Activated B cell treated with CpG ODN at 0.5 μM for 24 hours (primary cell): ENCODE measurements at places on chromosomes 6 and 20. TPM values are rescaled to one million over a fixed set of nuclear protein-coding genes. Genes with fewer than 3 reads are reported as not detected.
A peak's percentile ranks its signal among the peaks of the same experiment; 100 is the strongest.

Gene WFDC5
- total RNA-seq = not detected in 2 replicates

Gene AVP
- total RNA-seq = not detected in 2 replicates

Gene SASH1
- total RNA-seq = 0.39 and 0.49 TPM in 2 replicates

Gene COL19A1
- 41.9 and 54.4 TPM in 2 replicates for total RNA-seq

Gene HLA-DOB
- total RNA-seq = 95.6 and 101 TPM in 2 replicates

Gene BPIFB2
- not detected in 2 replicates for total RNA-seq

Gene HBS1L
- 60.2 and 67.5 TPM in 2 replicates for total RNA-seq

Gene SEL1L2
- total RNA-seq = not detected in 2 replicates

Gene RRBP1
- total RNA-seq = 18.9 and 22.0 TPM in 2 replicates

Gene F13A1
- total RNA-seq = 0.69 and 0.75 TPM in 2 replicates

Gene TPX2
- 2.2 and 2.8 TPM in 2 replicates for total RNA-seq

DNA sequence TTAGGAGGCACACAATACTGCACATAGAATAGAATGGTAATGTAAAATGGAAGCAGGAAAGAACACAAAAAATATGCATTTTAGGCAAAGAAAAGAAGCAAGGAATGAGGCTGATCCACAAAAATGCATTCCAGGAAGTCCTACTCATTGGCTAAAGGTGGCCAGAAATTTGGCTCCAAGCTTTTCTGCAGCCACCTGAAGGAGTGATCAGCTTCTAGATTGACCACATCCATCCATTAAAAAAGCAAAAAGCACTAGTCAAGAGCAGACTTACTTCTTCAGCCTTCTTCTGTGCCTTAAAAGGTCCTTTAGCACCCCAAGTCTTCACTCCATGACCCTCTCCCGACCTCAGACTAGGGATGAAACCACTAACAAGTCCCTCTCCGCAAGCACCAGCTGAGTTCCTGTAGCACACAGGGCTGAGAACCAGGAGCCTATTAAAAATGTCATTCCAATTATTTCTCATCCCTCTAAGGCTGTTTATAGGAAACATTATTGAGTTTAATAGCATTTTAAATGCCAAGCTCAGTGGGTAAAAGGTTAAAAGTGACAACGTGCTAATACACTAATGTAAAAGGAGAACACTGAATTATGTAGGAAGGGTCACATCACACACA lies 36.5 kb downstream of the TRAM2 start:
- DNase-seq = no peak
- peaks cover 7% of the 10 kb centered on the region for H3K36me3 ChIP-seq
- no peak overlapping the region for H3K4me3 ChIP-seq

DNA sequence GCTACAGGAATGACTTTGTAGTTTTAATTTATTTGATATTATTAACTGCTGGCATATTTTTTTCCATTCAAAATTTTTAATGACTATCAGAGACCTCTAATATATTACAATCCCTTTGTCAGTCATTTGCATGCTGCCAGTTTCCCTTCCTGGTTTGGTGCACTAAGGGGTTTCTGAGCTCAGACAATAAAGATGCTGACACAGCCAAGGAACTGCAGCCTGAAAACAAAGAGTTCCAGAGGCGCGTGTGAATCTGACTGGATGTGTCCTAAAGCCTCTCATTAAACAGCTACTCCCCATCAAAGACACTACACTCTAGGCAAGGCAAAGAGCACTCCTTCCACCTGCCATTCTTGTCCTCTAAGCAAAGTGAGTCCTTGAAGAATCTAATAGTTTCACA lies 116.8 kb upstream of the DST start:
- H3K27ac ChIP-seq = no peak overlapping the region
- H3K4me1 ChIP-seq = no peaks in the 10 kb centered on the region
- no peaks in the 10 kb centered on the region for H3K36me3 ChIP-seq
- H3K27me3 ChIP-seq = no peaks in the 10 kb centered on the region
- no peak overlapping the region for H3K4me3 ChIP-seq

GRCh38 chr6:9504191-9504590 lies 910.7 kb downstream of the TFAP2A start:
- no peak for DNase-seq
- no peak overlapping the region for H3K4me3 ChIP-seq
- no peaks in the 10 kb centered on the region for H3K27me3 ChIP-seq
- H3K36me3 ChIP-seq = no peaks in the 10 kb centered on the region
- H3K27ac ChIP-seq = no peak overlapping the region

DNA sequence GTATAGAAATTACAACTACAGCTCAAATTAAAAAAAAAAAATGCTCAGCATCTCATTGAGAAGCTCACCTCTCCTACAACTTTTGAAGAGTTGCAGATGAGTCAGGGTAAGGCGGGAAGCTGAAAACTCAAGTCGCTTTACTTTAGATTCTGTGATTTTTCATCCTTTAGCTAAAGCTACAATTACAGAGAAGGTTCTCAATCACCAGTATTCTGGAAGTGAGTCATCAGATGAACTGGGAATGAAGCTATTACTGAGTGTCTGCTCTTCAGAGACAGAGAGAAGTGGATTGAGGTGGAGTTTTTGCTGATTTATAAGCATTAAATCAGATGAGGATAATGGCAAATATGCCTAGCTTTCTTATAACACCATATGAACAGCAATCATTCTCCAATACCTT lies 91.9 kb downstream of the TFAP2A start:
- no peaks in the 10 kb centered on the region for H3K27me3 ChIP-seq
- H3K27ac ChIP-seq = no peak overlapping the region
- DNase-seq = no peak
- H3K4me1 ChIP-seq = no peaks in the 10 kb centered on the region
- no peaks in the 10 kb centered on the region for H3K36me3 ChIP-seq

DNA sequence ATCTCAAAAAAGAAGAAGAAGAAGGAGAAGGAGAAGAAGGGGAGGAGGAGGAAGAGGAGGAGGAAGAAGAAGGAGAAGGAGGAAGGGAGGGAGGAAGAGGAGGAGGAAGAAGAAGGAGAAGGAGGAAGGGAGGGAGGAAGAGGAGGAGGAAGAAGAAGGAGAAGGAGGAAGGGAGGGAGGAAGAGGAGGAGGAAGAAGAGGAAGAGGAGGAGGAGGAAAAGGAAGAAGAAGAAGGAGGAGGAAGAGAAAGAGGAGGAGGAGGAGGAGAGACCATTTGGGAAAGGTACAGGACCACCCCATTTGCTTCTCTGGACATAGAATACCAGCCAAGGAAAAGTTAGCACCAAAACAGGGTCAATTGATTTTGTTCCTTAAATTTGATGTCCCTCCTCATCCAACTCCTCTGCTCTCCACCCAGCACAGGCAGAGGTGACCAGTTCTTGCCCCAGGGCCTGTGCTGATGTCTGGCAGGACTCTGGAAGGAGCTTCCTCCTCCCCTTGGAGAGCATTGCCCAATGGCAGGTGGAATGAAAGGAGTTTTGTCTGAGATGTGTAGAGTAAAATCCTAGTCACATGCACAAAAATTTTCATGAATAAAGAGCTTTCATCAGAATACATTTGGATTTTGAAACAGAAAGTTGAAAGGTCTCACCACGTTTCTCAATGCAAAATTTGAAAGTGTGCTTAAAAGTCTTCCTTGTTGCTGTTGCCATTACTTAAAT lies 182.9 kb downstream of the LY86 start:
- H3K27me3 ChIP-seq = peaks cover 9% of the 10 kb centered on the region
- no peak overlapping the region for H3K4me3 ChIP-seq
- H3K36me3 ChIP-seq = no peaks in the 10 kb centered on the region

DNA sequence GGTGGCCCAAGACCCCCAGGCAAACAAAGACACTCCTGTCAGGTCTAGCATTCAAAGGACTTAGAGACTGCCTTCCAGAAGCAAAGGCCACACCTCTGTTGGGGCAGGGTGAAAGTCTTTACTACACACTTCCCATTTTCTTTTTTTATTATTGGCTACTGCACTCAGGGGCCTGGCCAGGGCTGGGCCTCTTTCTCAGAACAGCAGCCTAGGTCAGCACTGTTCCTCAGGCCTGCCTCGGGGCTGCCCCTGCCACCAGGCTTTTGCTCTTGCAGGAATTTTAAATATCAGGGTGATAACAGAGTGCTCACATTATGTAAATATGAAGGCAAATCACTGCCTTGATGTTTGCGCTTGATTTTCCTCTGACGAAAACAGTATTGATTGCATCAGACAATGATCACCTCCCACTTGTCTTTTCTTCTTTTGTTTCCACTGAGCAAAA lies 18.5 kb downstream of the GSTA4 start:
- DNase-seq = no peak
- no peaks in the 10 kb centered on the region for H3K36me3 ChIP-seq
- H3K27ac ChIP-seq = peak overlapping the region; percentile 66
- H3K4me1 ChIP-seq = peaks cover 37% of the 10 kb centered on the region
- H3K27me3 ChIP-seq = no peaks in the 10 kb centered on the region

- H3K36me3 ChIP-seq = no peaks in the 10 kb centered on the region
- no peak overlapping the region for H3K4me3 ChIP-seq
- no peak overlapping the region for H3K27ac ChIP-seq
- no peaks in the 10 kb centered on the region for H3K4me1 ChIP-seq
- no peak for DNase-seq
Observed at GRCh38 chr20:703426-703825, 27.8 kb upstream of the SCRT2 start.

- no peak overlapping the region for H3K27ac ChIP-seq
- no peaks in the 10 kb centered on the region for H3K4me1 ChIP-seq
- no peak overlapping the region for H3K4me3 ChIP-seq
Observed at GRCh38 chr6:25601800-25602673, 50.0 kb upstream of the SCGN start.

GRCh38 chr6:156685823-156686222 lies 91.4 kb upstream of the ARID1B start:
- peaks cover 8% of the 10 kb centered on the region for H3K36me3 ChIP-seq
- no peak for DNase-seq
- H3K27me3 ChIP-seq = no peaks in the 10 kb centered on the region
- H3K27ac ChIP-seq = peak overlapping the region; percentile 98
- peak overlapping the region; percentile 94 for H3K4me3 ChIP-seq
- H3K4me1 ChIP-seq = peaks cover 48% of the 10 kb centered on the region

DNA sequence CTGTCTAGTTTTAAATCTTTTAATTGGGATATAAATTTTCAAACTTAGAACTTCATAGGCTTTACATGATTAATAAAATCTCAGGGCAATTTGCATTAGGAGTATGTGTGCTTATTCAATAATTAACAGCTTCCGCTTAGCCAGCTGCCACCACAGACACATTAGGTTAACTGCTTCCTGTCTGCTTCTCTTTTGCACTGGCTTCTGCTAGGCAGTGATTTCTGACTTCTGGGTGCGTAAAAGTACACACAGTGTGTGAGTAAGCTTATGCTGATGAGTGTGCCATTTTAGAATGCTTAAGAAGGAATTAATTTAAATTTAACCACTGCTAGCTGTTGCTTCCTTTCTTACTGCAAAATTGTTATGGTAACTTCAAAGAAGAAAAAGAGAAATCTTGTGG lies 73.9 kb downstream of the F13A1 start:
- no peak overlapping the region for H3K27ac ChIP-seq
- no peaks in the 10 kb centered on the region for H3K36me3 ChIP-seq
- H3K4me3 ChIP-seq = no peak overlapping the region

DNA sequence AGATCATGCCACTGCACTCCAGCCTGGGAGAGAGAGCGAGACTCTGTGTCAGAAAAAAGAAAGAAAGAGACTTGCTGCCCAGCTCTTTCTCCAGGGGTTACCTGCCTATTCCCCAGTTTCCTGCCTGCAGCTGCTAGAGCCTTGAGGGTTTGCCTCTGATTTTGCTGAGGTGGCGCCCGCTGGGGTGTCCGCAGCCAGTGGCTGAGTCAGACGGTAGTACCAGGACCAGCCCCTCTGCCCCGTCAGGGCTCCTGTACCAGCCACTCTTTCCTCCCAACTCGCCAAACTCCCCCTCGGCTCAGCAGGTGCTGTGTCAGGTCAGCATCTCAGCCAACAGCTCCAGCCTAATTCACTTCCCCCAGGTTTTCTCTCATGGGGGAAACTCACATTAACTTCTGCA lies 7.4 kb upstream of the LSM14B start:
- DNase-seq = no peak
- H3K4me3 ChIP-seq = no peak overlapping the region
- H3K4me1 ChIP-seq = no peaks in the 10 kb centered on the region
- H3K27ac ChIP-seq = no peak overlapping the region

GRCh38 chr6:144467172-144467762 lies 182.1 kb downstream of the UTRN start:
- H3K27ac ChIP-seq = no peak overlapping the region
- no peaks in the 10 kb centered on the region for H3K4me1 ChIP-seq
- no peaks in the 10 kb centered on the region for H3K27me3 ChIP-seq
- no peak for DNase-seq

DNA sequence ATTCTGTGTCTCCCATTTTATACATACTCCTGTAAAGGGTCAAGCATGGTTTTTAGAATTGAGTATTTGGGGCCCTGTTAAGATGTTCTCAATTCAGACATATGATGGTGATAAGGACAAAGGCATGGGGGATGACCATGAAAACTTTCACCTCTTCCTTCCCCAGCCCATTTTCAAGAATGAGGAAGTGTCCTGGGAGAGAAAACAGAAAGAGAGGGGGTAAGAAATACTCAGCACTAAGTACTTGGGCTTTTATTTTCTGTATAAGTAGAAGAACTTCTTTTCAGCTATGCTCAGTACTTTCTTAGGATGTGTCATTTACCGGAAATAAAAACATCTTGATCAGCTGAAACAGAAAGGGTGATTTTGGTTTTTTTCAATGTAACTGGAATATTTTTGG lies 10.9 kb upstream of the MBOAT1 start:
- no peaks in the 10 kb centered on the region for H3K36me3 ChIP-seq
- no peak overlapping the region for H3K4me3 ChIP-seq
- H3K27me3 ChIP-seq = peaks cover 3% of the 10 kb centered on the region
